ENCODE measurements at places on chromosomes 3 and 15. TPM values are rescaled to one million over a fixed set of nuclear protein-coding genes. Genes with fewer than 3 reads are reported as not detected.
A peak's percentile ranks its signal among the peaks of the same experiment; 100 is the strongest.

Gene GOLGA8Q
- total RNA-seq = not detected

- DNase-seq = no peak
- H3K4me3 ChIP-seq = no peak overlapping the region
- H3K4me1 ChIP-seq = no peaks in the 10 kb centered on the region
- no peaks in the 10 kb centered on the region for H3K36me3 ChIP-seq
Observed at GRCh38 chr3:183324083-183324482, 71.0 kb downstream of the B3GNT5 start.

GRCh38 chr15:78103406-78104118 lies 11.2 kb downstream of the SH2D7 start:
- no peak overlapping the region for H3K4me3 ChIP-seq
- peak; percentile 46 for DNase-seq
- peaks cover 25% of the 10 kb centered on the region for H3K4me1 ChIP-seq
- H3K27ac ChIP-seq = peak overlapping the region; percentile 53
- no peaks in the 10 kb centered on the region for H3K36me3 ChIP-seq
- no peaks in the 10 kb centered on the region for H3K27me3 ChIP-seq

Gene SH2D7
- total RNA-seq = not detected

Gene KATNBL1
- 44.1 TPM for total RNA-seq

Measured in lower lobe of right lung (tissue), 2 donors.